ENCODE measurements at places on chromosomes 2 and 18.

DNA sequence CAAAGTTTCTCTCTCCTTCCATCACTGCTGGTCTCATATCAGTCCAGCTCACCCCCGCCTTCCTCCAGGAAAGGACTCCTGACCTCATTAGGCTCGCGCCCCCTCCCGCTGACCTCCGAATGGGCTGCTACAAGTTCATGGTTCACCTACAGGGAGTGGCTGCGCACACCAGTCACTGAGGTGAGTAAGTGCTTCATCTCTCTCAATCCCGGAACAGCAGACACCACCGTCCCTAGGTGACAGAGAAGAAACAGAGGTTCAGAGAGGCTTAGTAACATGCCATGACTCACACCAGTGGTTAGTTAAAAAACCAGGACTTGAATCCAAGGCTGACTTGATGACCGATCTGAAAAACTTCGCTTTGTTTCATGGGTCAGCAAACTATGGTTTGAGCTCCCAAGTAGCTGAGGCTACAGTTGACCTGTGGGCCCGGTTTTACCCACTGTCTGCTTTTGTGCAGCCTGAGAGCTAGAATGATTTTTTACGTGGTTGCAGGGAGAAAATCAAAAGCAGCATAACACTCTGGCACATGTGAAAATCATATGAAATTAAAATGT, 42.0 kb downstream of the ZFP36L2 start:
- no peak for DNase-seq

DNA sequence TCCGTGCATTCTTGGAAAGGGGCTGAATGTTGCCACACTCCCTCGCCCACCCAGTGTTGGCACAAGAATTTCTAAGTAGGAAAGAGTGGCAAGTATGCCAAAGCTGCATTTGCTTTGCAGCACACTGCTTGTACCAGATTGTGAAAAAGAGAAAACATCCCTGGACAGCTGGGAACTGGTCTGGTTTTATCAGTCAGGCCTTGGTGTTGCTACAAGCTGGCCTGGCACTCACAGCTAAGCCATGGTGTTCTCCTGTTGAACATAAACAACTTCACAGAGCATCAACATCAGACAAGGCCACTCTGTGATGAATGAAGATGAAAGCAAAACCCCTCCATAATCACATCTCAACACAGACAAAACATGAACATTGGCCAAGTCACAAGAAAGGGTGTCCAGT, 4.2 kb upstream of the TRABD2A start:
- DNase-seq: no peak

DNA sequence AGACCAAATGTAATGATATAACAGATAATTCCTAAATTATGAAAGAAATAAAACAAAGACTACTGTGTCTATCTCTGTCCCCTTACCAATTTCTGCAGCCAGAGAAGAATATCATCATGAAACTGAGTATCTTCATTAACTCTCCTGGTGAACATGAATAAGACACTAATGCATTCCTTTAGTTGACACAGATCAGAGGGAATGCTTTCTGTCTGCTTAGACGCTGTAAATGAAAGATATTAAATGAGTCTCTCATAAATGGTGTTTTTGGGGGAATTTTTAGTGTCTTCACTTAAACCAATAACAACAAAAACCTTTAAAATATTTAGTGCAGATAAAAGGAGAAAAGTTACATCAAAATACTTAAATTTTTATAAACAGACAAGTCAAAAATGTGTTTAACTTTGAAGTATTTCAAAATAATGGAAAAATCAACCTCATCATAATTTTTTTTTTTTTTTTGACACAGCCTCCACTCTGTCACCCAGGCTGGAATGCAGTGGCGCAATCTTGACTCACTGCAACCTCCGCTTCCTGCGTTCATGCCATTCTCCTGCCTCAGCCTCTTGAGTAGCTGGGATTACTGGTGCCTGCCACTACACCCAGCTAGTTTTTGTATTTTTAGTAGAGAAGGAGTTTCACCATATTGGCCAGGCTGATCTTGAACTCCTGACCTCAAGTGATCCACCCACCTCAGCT, 16.0 kb downstream of the EPG5 start:
- DNase-seq: no peak

DNA sequence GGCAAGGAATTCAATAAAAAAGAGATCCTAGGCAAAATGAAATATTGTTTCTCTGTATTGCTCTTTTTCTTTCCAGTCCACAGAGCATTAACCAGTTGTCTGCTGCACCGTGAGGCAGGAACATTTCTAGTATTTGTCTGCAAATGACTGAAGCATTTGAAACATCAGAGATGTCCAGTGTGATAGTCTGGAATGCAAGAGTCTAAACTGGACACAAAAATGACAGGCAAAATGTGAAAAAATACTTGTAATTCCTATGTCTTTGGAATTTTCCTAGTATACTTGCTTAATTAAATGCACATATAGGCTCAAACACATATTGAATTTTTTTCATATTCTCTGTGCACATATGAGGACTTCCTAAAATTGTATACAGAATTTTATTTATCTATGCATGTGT, 120.5 kb upstream of the SPATS2L start:
- no peak for DNase-seq

DNA sequence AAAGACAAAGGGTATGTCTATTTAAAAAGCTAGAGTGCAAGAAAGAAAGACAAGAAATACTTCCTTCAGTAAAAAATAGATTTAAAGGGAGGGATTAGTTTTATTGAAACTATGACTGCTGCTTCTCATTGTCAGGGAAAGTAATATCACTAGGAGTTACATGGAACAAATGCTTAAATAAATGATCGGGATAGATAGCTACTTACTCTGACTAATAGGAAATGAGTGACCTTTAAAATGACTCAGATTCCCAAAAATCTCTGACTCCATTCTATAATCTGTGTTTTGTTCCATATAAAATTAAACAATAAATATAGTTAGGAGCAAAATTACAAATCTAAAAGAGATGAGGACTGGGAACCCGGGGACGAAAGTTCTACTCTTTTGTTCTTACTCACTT, 669.3 kb downstream of the NR4A2 start:
- no peak for DNase-seq

DNA sequence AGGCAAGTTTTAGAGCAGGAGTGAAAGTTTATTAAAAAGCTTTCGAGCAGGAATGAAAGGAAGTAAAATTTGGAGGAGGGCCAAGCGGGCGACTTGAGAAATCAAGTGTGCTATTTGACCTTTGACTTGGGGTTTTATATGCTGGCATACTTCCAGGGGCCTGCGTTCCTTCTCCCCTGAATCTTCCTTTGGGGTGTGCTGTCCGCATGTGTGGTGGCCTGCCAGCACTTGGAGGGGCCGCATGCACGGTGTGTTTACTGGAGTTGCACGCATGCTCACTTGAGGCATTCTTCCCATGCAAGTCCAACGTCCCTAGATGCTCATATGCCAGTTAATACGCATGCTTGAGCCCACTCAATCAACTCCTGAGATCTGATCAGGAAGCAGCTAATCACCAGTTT, 78.3 kb upstream of the MAP4K4 start:
- DNase-seq: no peak

GRCh38 chr18:35153609-35154272, 87.1 kb upstream of the ZNF397 start:
- no peak for DNase-seq

- DNase-seq: no peak
Measured at GRCh38 chr18:34959211-34959829, 81.9 kb upstream of the MAPRE2 start.

DNA sequence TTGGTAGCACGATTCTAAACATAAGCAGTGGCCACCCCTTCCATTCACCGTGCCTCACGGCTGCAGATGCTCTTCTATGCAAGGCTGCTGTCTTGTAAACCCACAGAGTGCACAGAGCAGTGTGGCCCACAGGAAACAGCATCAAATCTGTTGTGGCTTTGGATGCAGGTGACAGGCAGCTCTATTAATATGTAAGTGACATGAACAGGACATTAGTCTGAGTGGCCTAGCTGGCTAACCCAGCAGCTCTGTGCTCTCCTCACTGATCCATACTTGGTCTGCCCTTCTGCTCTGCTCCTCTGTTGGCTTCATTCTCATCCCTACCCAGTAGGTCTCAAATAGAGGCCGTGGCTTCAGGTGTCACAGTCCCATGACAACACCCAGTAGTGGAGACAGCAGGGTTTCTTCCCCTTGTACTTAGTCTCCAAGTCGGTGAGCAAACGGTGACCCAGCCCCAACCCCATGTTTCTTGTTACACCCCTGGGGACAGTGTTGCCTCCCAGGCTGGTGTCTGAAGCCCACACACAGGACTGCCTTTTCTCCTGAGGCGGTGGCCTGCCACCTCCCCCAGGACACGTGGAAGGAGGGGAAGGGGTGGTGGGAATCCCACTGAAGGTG, 5.8 kb downstream of the SH3RF3 start:
- peak; percentile 45 for DNase-seq

GRCh38 chr18:41783879-41784278, 171.2 kb upstream of the PIK3C3 start:
- no peak for DNase-seq

DNA sequence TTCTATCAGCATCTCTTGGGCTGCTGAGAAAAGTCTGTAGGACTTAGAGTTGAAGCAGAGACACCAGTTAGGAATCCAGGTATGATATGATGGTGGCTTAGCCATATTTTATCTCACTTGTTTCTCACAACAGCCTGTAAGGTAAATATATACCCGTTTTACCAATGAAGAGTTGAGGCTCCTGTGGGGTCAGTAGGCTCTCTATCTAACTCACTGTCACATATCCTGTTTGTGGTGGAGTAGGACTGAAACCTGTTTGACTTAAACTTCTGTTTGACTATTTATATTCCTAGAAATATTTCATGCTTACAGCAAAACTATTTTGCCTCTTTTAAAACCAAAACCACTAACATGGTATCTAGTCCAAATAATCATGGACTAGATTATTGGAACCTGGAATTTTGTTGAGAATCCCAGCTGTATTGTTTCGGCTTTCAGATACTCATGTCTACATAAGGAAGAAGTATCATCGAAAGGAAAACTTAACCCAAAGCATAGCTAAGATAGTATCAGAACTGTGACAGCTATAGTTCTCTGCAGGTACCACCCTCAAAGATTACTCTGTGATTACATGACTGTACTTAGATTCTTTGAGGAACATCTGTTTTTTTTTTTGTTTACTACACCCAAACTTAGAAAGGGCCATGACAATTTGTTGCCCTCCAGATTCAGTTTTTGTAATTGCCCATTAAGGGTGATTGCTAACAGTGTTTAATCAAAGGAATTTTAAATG, 216.1 kb upstream of the THUMPD2 start:
- no peak for DNase-seq

GRCh38 chr2:113376253-113376912, 61.1 kb upstream of the ZNG1B start:
- no peak for DNase-seq

GRCh38 chr2:206311026-206311425, 36.6 kb downstream of the ZDBF2 start:
- DNase-seq: no peak

GRCh38 chr2:24115057-24115456, 8.1 kb downstream of the PFN4 start:
- no peak for DNase-seq

DNA sequence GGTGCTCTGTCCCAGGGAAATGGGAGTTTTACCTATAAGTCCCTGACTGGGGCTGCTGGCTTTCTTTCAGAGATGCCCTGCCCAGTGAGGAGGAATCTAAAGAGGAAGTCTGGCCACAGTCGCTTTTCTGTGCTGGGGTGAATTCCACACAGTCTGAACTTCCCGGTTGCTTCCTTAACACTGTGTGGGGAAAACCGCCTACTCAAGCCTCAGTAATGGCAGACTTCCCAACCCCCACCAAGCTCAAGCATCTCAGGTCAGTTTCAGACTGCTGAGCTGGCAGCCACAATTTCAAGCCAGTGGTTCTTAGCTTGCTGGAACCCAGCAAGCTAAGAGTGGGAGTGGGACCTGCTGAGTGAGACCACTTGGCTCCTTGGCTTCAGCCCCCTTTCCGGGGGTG, 54.9 kb downstream of the NUP35 start:
- peak; percentile 10 for DNase-seq

DNA sequence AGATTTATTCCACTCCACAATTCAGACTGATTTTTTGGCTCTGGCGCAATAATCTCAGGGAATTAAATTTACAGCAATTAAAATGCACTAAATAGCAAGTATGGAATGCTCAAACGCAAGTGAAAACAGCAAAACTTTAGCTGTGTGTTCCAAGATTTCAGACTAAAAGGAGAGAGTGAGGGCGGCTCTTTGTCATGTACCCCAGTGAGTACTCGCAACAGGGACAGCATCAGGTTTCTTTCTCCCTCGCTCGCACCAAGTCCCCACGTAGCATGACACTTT, 1.1 kb downstream of the ROCK2 start:
- DNase-seq: no peak

GRCh38 chr18:51110073-51110797, 80.2 kb downstream of the SMAD4 start:
- DNase-seq: peak; percentile 63

GRCh38 chr2:197215748-197216360, 94.7 kb downstream of the ANKRD44 start:
- DNase-seq: peak; percentile 60

DNA sequence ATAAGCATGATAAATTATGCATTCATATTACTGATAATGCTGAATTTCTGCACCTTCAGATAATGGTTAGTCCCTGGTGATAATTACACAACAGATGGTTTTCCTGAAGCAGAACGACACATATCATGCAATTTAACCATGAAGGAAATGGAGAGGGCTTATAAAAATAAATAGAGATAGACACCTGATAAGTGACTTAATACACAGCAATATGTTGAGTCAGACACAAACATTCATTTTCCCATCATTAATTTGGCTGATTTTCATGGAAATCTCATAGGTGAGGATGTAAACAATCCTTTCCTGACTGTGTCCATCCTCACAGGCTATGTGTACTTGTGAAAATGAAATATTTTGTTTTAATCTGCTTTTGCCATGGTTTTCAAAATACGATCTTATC, 36.9 kb upstream of the DSEL start:
- no peak for DNase-seq

DNA sequence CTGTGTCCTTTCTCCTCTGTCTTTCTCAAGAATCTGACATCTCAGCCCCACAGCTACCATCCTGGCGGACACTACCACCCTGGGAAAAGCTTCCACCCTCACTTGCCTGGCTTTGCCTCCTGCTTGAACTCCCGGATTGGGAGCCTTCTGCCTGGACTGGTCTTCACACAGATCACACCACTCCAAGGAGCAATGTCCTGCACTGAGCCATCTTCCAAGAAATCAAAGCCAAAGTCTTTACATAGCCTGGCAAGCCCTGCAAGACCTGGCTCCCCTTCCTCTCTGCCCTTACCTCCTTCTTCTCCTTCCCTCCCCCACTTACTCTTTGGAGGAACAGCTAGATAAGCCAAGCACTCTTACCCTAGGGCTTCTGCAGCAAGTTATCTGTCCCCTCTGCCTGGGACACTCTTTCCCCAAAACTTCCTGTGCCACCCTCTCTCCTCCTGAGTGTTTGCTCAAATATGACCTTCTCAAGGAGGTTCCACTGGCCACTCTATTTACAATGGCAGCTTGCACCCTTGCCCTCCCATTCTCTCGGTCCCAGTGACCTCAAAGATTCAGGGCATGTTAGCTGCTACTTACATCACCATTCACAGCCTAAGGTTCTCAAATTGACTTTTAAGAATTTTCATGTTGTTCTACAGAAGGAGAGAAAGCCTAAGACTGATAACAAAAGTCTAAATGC, 9.7 kb downstream of the ATP8B1 start:
- DNase-seq: no peak

Data from GM12865 (cell line).